ENCODE measurements at places on chromosomes 13 and 19. TPM values are rescaled to one million over a fixed set of nuclear protein-coding genes. Genes with fewer than 3 reads are reported as not detected.
A peak's percentile ranks its signal among the peaks of the same experiment; 100 is the strongest.

DNA sequence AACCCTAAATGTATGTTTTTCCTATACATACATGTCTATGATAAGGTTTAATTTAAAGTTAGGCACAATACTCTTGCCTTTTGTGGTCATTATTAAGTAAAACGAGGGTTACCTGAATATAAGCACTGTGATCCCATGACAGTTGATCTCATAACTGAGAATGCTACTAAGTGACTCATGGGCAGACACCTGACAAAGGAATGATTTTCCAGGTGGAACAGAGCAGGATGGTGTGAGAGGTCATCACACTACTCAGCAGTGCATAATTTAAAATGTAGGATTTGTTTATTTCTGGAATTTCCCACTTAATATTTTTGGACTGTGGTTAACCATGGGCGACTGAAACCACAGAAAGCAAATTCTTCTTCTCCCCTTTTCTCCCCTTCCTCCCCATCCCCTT, 178.9 kb downstream of the UGGT2 start:
- no peak for DNase-seq

DNA sequence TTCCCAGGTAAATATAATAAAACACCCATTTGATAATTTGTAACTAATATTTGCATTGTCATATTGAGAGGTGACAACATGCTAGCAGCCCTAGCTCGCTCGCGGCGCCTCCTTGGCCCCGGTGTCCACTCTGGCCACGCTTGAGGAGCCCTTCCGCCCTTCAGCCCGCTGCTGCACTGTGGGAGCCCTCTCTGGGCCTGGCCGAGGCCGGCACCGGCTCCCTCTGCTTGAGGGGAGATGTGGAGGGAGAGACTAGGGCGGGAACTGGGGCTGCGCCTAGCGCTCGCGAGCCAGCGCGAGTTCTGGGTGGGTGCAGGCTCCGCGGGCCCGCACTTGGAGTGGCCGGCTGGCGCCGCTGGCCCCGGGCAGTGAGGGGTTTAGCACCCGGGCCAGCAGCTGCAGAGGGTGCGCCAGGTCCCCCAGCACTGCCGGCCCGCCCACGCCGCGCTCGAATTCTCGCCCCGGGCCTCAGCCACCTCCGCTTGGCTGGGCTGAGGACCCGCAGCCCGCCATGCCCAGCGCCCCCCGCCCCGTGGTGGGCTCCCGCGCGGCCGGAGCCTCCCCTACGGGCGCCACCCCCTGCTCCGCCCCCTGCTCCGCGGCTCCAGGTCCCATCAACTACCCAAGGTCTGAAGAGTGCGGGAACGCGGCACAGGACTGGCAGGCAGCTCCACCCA, 594.4 kb downstream of the SLITRK6 start:
- DNase-seq = peak; percentile 12

DNA sequence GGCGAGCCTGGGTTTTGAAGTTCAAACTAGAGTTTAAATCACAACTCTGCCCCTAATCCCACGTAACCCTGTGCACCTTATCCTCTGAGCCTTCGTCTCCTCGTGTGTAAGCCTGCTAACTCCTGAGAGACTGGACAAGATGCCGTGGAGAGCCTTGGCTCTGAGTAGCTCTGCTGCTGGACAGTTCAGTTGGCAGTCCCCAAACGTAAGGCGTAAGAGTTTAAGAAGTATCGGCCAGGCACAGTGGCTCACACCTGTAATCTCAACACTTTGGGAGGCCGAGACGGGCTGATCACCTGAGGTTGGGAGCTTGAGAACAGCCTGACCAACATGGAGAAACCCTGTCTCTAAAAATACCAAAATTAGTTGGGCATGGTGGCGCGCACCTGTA, 4.7 kb upstream of the CD79A start:
- DNase-seq = no peak

- DNase-seq = no peak
These were observed 16.0 kb downstream of the KCNC3 start for GRCh38 chr19:50312967-50313811.

DNA sequence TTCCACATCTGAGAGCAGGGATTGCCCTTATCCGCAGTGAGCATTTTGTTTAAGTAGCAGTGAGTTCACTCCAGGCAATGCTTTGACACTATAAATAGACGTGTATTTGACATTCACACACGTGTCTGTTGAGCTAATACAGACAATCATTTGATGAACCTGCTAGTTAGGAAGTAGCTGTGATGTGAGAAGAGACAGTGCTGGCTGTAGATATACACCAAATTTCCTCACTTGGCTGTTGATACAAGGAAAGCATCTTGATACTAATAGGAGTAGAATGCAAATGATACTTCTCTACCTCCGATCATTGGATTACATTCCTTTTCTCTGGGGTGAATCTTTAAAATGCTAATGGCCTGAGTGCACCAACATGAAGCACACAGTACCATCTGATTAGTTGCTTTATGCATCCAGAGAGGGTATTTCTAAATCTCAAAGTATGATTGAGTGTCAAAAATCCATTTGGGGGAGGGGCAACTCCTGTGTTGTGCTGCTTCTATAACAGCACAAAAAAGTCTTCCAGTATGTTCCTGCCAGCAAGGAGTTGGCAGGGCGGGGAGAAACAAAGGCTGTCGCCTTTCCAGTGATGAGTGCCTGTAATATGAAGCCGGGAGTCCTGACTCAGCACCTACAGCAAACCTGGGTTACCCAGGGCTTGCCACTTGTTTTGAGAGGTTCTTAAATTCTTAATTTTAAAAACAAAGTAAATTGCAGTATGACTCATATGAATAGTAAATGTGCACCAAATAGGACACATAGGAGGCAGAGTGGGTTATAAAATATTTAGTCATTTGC, 7.0 kb downstream of the CUL4A start:
- peak; percentile 44 for DNase-seq

DNA sequence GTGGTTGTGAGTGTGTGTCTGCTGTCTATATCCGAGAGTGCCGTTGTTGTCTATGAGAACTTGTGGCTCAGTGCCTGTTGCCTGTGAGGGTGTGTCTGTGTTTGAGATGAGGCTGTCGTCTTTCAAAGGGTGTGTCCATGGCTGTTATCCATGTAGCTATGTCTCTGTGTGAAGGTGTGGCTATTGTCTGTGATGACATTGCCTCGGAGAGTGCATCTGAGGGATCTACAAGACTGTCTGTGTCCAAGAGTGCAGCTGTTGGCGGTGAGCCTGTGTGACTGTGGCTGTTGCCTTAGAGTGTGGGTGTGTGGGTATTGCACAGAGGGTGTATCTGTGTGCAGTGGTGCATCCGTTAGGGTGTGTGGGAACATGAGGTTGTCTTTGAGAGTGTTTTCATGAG, 4.9 kb downstream of the NUMBL start:
- no peak for DNase-seq

DNA sequence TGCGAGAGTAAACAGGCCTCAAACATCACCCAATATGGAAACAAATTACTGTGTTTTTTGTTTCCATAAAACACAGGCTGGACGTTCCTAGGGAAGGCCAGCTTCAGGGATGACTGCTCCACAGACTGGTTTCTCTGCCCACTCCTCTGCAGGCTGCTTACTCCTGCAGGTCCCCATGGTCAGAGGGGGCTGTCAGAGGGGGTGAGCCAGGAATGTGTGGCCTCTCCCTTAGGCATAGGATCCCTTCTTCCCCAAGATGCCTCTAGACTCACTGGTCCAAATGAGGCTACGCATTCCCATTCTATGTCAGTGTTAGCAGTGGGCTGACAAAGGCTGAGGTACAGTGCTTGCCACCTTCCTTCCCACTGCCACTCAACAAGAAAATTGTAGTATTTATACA, 229.8 kb downstream of the LHFPL6 start:
- DNase-seq = no peak

- DNase-seq = no peak
These were observed 2596.2 kb downstream of the PCDH9 start for GRCh38 chr13:64633948-64634347.

EDDM13 gene
- not detected for total RNA-seq

CLEC11A gene
- 9.9 TPM for total RNA-seq

N4BP2L2 gene
- 160 TPM for total RNA-seq

VSIG10L gene
- 1.9 TPM for total RNA-seq

Measured in right cardiac atrium (tissue), 5 donors.